ENCODE measurements at places on chromosomes 12 and 14.

DNA sequence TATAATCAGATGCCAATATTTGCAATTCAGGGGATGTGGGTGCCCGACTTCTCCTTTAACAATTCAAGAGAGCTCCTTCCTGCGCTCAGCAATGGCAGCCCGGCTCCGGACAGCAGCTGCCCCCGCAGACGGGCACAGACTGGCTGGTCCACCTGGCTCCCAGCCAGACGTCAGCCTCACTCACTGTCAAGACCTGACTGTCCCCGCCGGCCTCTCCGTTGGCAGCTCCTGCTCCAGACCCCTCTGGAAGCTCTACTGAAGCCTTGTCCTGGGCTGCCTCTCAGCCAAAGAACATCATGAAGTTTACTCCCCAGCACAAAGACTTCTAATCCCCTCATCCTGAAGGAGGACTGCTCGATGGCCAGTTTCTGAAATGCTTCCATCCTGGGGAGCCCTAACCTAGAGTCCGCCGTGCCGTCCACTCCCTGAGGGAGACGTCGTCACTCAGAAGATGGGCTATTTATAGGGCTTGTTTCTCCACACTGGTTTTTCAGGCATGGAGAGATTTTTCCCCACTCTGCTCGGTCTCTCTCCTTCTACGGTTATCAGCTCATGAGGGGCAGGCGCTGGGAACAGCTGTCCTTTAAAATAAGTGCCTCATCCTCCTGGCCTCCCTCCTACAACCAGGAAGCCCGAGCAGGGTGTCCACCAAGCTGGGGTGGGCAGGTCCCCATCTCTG, 126.2 kb downstream of the RFLNA start:
- DNase-seq = no peak

GRCh38 chr12:18849080-18849479, 111.2 kb downstream of the CAPZA3 start:
- no peak for DNase-seq

GRCh38 chr14:52400846-52401245, 86.7 kb downstream of the PTGER2 start:
- DNase-seq = no peak

DNA sequence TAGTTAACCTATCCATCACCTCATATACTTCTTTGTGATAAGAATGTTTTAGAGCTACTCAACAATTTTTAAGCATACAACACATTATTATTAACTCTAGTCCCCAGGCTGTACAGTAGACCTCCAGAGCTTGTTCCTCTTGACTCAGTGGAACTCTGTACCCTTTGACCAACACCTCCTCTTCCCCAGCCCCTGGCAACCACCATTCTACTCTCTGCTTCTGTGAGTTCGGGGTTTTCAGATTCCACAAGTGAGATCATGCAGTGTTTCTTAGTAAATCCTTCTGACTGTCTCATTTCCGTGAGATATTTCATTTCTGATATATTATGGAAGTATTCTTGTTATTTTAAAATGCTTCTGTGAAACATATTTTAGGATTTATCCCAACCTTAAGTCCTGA, 200.7 kb downstream of the PCNX1 start:
- no peak for DNase-seq

GRCh38 chr14:91424813-91425530, 7.4 kb upstream of the CCDC88C start:
- no peak for DNase-seq

- DNase-seq = no peak
Measured at GRCh38 chr12:981961-982360, 9.1 kb upstream of the ERC1 start.

DNA sequence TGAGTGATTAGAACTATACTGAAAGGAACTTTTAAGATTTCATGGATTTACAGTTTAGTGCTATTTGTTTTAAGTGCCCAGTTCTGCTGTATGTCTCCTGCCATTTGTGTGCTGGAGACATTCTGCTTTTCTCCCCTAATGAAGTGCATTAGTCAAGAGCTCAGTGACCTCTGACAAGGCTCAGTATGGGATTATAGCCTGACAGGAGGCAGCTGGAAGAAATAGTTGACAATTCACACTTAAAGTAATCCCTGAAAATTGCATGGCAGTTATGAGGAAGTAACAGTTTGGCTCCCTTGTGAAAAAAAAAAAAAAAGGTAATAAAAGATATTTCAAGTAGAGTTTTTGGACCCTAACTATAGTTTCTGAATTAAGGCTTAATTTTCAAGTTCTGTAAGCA, 70.3 kb downstream of the ALX1 start:
- no peak for DNase-seq

- DNase-seq = no peak
Measured at GRCh38 chr12:57008178-57008577, 1.8 kb upstream of the ZBTB39 start.

DNA sequence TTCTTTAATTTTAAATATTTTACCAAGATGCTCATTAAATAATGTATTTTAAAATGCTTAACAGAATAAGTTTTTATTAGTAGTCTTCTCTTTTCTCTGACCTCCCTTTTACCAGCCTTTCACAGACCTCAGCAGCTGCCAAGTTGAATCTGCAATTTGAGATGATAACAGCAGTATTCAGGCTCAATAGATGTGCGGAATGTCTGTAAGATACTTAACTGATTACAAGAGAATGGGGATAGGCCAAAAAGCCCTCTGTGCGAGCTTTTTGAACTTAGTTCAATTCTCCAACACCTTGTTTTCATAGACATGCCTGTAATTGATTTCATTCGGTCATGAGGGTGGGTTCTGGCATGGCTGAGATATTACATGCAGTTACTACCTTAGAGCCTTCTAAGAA, 277.2 kb downstream of the TMTC2 start:
- no peak for DNase-seq

GRCh38 chr12:48767521-48767920, 21.4 kb downstream of the ADCY6 start:
- no peak for DNase-seq

DNA sequence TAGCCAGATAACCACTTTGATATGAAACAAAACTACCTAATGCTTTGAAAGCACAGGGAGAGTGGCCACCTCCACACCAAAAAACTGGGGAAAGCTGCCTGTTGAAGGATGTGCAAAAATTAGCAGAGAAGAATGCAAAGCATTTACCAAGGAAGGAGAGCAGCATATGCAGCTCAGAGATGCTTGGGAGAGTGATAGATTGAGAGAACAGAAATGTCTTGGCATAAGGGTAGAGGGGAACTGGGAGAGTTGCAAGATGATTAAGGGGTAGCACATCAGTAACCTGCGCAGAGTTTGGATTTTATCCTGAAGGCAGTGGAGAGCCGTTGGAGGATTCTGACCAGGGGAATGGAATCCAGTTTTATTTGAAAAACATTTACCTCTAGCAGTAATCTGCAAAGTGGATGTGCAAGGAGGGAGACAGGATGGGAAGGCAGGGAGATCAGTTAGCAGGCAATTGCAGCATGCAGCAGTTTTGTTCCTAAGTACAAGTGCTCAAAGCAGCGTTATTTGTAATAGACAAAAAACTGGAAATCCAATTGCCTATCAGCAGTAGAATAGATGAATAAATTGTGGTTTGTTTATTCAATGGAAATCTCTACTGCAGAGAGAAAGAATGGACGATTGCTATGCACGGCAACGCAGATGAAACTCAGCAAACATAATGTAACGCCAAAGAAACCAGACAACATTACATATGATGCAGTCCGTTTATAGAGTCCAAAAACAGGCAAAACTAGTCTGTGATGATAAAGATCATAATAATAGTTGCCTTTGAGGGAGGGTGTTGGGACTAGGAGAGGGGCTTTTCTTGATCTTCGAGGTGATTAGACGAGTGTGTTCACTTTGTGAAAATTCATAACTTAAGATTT, 81.5 kb downstream of the BHLHE41 start:
- DNase-seq = no peak

DNA sequence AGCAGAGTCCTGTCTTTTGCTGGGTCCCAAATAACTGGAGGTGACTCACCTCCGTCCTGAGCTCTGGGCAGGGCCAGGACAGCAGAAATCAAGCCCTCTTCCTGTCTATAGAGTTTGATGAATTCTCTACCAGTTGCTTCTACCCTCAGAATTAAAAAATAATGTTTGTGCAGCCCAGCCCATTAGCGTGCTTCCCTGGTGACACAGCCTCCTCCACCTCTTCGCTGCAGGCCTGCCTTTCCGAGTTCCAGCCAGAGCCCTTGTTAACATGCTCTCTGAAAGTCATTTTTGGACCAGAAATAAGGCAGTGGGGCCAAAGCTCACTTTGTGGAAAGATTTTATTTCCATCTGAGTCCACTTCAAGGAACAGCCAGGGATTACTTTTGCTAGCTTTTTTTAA, 94.0 kb downstream of the TBX5 start:
- DNase-seq = no peak

- DNase-seq = peak; percentile 36
Measured at GRCh38 chr12:72272731-72273498, 745 bp downstream of the TRHDE start.

- no peak for DNase-seq
Measured at GRCh38 chr14:71491931-71492330, 440.3 kb upstream of the RGS6 start.

GRCh38 chr12:99997806-99998205, 13.1 kb upstream of the ANKS1B start:
- no peak for DNase-seq

- no peak for DNase-seq
Measured at GRCh38 chr14:94890785-94891184, 120.9 kb upstream of the GSC start.

- DNase-seq = no peak
Measured at GRCh38 chr12:52070185-52070925, 577 bp downstream of the ATG101 start.
